AG09319 (cell line): ENCODE measurements at places on chromosomes 2 and 18.

DNA sequence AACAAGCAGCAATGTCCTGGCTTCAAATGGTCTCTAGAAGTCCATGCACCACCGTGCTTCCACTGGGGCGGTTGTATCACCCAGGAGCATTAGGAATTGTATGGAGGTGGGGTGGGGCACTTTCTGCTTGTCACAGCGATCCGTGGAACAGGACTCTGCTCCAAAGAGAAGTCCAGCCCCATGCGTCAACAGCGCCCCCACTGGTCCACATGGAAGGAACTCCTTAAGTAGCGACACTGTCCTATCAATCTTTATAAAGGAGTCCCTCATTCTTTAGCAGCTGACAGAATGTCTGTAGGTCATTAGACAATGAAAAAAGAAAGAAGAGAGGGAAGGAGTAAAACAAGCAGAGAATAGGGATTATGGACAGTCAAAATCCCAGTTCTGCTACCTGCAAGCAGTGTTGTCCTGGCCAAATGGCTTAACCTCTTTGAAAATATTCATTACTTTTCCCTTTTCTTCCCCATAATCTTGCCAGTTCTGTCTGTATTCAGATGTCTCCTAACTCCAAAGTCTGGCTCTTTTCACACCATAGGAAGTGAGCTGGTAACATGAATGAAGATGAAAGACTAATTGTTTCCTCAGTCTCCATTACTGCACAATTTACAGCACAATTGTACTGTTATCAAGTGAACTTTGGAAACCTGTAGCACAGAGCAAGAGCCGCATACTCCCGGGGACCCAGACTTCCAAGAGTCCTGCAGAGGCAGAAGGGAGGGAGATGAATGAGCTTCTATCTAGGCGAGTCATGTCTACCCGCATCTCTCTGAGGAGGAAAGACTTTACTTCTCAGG, 9.9 kb downstream of the NFE2L2 start:
- no peak for DNase-seq

- no peak for DNase-seq
Observed at GRCh38 chr2:238820197-238820596, 27.7 kb upstream of the TWIST2 start.

- DNase-seq, result no peak
Observed at GRCh38 chr2:224959556-224959955, 82.7 kb downstream of the DOCK10 start.

DNA sequence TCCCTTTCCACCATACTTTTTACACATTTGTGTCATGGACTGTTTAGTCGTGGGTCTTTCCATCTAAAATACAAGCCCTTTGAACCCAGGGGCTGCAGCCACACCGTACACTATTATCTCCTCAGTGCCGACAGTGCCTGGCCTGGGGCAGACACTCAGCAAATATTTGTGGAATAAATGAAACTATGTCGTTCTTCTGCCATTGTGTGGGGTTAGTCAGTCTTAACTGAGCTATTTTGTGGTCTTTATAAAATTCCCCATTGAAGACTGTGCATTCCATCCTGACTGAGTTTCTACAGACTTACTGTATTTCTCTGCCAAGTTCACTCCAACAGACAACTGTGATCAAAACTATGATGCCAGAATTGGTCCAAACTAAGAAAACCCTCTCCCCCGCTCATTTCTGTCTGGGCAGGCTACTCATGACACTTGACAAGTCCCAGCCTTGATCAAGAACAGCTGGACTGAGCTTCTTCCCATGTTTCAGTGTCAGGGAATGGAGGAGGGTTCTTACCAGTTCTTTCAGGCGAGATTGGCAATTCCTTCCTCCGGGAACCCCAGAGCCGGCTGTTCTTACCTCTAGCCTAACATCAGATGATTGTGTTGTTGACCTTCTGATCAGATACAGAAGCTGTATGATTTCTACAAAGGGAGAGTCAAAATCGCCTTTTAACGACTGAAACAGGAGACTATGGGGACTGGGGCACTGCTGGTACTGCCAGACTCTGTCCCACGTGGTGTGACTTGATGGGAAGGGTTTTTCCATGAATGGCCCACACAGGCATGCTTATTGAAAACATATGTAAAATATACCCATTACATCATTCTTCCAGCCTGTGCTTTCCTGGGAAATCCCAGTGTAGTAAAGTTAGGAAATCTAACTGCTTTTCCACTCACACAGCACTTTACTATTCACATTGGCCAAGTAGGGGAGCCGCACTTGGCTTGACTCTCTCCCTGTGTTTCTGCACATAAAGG, 77.4 kb upstream of the NPAS2 start:
- peak; percentile 93 for DNase-seq

DNA sequence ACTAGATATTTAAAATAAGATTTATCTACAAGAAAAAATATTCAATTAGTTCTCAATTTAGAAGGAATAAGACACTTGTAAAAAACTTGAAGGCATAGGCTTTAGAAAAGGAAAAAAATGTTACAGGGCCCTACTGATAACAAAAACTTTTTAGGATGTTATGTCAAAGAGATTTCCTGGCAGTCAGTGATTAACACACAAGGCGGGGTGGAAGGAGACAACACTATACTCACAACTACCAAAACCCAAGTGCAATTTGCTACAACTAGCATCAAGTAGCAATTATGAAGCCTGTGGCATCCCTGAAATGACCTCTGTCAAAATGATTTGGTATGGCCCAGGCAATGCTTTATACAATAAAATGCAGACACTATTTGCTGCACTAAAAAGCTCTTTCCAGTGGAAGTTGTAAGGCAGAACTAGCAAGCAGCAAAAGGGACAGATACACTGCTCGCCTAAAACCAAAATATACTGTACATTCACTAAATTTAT, 15.3 kb downstream of the STRN start:
- no peak for DNase-seq

- DNase-seq, result peak; percentile 52
Observed at GRCh38 chr2:11056614-11057013, 98.7 kb upstream of the SLC66A3 start.

DNA sequence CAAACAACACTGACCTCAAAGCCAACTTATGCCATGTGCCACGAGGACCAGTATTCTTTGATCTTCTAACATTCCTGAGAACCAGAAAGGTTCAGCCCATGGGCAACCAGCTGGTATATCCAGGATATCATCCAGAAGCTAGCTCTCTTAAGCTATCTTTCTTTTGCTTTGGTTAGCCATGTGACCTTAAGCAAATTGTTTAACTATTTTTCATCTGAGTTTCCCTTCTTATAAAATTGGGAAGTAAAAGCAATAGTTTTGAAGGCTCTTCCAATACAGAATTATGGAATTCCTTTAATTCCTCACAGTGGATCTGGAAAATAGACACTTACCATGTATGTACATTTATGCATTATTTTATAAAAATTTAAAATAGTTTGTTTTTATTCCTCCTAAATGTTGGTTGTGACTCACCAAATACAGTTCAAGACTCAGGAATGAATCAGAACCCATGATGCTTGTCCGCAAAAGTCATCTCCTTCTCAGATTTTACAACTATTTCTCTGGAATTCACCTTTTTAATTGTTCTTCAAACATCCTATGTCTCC, 435.7 kb downstream of the ZEB2 start:
- no peak for DNase-seq

DNA sequence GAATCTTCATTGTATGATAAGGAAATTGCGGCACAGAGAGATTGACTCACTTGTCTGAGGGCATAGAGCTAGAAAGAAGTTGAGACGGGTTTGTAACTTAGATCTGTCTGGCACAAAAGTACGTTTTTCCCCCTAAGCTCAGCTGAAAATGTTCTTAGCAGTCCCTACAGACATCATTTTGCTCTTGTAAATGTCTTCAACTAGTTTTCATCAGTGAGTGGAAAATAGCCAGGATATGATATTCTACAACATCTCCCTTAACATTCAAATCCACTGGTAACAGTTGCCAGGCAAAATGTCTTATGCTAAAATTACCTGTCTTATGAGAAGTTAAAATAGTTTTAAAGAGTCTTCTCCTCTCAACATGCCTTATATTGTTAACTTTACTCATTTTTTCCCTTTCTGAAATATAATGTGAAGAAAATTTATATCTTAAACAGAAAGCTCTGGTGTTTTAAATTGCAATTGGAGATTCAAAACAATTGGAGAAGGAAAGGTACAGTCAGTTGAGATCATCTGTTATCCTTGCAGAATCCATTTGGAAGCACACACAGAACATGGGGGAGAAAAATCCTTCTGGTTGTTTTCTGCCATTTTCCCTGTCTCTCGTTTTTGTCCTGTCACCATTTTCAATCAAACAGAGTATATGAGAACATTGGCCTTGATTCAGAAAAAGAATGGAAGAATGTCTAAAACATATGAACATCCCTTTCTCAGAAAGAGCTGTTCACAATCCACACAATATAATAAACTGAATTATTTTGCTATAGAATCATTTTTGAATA, 255.0 kb downstream of the TRIB2 start:
- DNase-seq, result no peak

- no peak for DNase-seq
Observed at GRCh38 chr18:41022484-41022883, 932.5 kb upstream of the PIK3C3 start.

DNA sequence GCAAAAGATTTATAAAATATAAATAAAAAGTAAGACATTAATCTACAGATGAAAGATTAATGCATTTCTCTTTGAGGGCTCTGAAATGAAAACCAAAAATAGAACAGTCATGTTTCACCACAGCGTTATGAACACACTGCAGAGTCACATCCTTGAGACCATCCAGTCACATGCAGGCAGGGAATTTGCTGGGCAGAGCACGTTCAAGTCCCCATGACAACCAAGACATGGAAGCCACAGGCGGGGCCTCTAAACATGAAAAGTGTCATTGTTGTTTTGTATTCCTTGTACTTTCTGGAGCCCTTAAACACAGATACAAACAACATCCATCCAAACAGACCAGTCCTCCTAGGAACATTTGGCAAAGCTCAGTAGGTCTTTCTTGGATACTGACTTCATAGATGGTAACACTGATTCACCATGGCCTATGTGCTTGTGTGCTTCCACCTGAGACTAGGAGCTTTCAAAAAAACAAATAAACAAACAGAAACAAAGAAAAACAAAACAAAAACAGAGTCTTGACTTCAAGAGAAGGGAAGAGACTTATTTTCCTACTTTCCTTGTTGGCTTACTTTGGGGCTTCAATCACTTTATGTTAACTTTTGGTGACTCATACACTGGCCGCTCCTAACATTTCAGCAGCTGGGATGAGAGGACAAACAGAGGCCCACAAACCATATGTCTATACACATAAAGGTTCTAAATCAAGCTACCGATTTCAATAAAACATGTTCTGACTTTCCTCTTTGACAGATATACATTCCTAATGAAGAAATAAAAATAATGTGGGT, 99.5 kb upstream of the CCDC85A start:
- DNase-seq, result no peak

- peak; percentile 96 for DNase-seq
Observed at GRCh38 chr2:176491172-176491904, 222.1 kb downstream of the MTX2 start.

- DNase-seq, result no peak
Observed at GRCh38 chr2:118091631-118092030, 3.4 kb downstream of the INSIG2 start.
